ENCODE measurements at places on chromosomes 12 and 14. TPM values are rescaled to one million over a fixed set of nuclear protein-coding genes. Genes with fewer than 3 reads are reported as not detected.

Gene FSCB
- not detected for polyA plus RNA-seq

Gene SPIC
- not detected for polyA plus RNA-seq

Gene KSR2
- 0.02 TPM for polyA plus RNA-seq

Gene TAS2R46
- not detected for polyA plus RNA-seq

Gene SPATS2
- polyA plus RNA-seq: 5.5 TPM

Gene SERPINA3
- polyA plus RNA-seq: 114 TPM
